Activated naive CD8-positive, alpha-beta T cell treated with anti-CD3 and anti-CD28 coated beads, Interleukin-2, amount 50 U/mL, for 16 hours (primary cell): ENCODE measurements at places on chromosomes 12 and 14.

GRCh38 chr12:111405859-111406473 lies at the start of gene SH2B3:
SH2B3 (plus strand) TSS chr12:111405923; CDS start chr12:111418146, 12,223 bp downstream.
- peak; percentile 58 for DNase-seq

- DNase-seq, result no peak
Observed at GRCh38 chr14:34538871-34539406, 562 bp downstream of the EAPP start.

- peak; percentile 42 for DNase-seq
Observed at GRCh38 chr12:52151837-52152783, 39.7 kb downstream of the KRT80 start.

DNA sequence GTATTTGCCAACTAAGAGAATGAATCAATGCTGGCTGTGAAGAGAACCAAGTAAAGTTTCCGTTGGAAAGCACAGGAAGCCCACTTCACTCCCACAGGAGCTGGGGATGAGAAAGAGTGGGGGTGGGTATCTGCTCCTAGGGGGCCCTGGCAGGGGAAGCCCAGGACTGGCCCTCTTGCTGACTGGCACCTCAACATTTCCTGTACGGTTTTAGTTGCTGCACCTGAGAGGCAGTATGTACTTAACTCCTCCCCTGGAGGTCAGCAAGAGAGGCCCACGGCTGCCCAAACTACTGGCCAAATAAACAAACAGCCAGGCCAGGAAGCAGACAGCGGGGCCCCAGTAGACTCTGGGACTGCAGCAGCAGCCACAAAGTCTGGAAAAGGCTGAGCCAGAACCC lies 33.8 kb upstream of the VWF start:
- DNase-seq, result no peak

DNA sequence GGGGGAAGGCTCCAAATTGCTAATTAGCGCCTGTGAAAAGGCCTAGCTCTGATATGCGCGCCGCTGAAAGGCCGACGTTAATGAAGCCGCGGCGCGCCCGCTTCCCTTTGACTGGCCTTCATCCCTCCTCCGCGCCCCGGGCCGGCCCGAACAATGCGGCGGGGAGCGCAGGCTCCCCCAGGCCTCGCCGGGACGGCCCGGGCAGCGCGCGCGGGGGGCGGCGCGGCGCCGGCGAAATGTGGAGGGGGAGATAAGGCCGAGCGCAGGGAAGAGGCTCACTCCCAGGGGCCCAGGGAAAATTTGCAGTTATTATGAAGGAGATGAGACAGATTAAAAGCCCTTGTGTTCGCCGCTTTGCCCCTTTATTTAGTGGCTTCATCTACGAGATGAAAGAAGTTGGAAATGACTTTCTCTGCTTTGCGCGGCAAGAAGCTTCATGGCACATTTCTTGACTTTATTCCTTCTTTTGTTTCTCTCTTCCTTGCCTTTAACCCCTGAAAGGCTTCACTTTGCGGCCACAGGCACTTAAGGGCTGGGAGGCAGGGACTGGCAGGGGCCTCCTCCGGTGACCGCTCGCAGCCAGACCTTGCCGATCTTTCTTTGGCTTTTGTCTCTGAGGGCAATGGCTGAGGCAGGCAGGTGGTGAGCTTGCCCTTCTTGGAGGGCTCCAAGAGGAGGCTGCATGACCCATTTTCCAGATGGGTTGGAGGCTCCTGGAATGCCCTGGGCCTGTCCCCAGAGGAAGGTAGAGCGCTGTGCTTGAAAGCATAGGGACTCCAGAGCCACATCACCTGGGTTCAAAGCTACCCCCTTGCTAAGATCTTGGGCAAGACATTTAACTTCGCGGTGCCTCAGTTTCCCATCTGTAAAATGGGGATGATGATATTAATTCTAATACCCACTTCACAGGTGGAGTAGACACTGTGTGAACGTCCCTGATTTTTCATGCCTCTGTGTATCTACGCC lies 12.7 kb upstream of the GPATCH2L start:
- DNase-seq, result no peak

GRCh38 chr12:105547786-105548185 lies 217.3 kb downstream of the C12orf75 start:
- DNase-seq, result no peak

DNA sequence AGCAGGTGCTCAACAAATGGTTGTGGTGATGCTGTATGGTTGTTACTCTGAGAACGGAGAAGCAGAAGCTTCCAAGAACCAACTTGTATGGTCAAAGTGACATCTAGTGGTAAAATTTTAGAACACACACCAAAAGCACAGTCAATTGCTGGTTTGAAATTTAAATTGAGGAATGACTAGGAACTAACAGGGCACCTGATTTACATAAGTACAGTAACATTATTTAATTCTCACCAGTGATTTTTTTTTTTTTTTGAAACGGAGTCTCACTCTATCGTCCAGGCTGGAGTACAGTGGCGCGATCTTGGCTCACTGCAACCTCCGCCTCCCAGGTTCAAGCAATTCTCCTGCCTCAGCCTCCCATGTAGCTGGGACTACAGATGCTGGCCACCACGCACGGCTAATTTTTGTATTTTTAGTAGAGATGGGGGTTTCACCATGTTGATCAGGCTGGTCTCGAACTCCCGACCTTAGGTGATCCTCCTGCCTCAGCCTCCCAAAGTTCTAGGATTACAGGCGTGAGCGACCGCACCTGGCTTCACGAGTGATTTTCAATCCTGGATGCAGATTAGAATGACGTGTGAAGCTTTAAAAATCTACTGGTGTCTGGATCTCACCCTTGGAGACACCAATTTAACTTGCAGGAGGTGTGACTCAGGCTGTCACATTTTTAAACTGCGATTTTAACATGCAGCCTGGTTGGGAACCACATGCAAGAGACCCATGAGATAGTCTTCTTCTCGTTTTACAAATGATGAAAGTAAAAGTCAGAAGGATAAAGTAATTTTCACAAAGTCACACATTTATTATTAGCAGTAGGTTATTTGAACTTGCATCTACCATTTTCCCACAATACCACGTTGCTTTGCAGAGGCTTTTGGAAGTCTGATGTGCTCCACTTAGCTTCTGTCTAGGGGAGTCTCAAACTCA lies 14.1 kb upstream of the NUMB start:
- DNase-seq, result no peak

DNA sequence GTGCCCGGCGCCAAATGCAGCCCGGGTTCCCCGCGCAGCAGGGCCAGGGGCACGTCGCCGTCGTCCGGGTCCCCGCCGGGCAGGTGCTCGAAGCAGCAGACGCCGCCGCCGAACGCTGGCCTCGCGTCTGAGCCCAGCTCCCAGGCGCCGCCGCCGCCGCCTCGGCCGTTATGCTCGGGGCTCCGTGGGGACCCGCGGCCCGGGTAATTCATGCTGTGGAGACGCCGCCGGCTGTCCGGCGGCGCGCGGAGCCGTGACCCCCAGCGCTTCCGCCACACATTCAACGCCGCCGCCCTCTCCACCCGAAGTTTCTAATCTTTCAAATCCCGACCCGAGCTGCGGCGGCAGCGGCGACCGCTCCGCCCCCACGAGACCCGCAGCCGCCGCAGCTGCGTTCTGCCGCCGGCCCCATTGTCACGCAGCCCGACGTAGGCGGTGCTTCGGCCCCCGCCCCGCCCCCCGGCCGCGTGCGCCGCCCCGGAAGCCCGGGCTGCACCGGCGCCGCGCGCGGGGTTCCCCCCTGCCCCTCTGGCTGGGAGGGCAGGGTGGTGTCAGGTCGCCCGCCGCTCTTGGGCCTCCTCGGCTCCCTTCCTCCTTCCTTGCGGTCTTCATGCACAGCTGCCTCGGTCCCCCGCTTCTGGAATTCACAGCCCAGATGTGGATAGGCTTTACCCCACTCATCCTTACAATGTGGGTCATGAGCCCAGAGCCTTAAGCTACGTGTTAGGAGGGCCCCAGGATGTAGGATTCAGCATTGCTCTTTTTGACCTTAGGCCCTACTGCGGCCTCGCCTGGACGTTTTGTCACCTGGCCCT lies at the start of gene DDHD1:
TSS of gene DDHD1 (minus strand) at position 437 of the 815 bp plus-strand sequence. CDS start at position 212, 225 bp downstream.
- peak; percentile 60 for DNase-seq

- no peak for DNase-seq
Observed at GRCh38 chr12:84507956-84508850, 404.4 kb downstream of the SLC6A15 start.

DNA sequence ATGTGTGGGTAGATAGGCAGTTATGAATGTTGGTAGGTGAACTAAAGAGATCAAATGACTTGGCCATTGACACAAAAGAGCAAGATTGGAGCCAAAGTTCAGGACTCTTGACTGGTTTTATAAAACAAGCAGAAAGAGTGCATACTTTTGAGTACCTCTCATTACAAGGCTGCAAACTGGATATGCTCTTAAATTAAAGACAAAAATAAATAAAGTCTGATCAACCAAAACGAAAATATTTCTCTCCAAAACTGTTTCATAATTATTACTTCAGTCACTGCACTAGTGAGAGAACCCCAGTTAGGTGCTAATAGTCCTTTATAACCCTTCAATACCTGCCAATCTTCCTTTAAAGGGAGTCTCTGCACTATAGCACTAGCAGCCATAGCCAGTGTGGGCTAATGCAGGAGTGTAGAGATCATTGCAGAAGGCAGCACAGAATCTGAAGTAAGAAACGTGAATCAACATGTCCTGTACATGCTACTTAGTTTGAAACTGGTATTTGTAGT lies 147.1 kb downstream of the FOXA1 start:
- no peak for DNase-seq

DNA sequence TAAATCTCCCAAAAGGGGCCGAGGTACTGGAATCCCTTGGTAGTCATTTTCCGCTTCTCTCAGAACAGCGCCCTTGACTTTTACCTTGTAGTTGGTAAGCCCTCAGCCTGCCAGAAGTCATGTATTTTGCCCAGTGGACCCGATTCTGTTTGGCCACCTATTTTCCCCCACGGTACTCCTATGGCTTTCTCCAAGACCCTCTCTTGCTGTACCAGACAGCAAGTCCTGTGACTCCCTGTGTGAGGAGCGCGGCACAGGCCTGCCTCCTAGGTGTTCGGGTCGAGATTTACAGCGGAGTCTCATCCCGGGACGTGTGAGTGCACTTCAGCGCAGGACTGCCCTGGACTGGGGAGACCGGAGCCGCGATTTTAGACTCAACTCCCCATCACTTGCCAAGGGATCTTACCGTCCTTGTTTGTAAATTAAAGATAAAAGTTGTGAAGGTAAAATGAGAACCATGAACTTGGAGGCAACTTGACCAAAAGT lies 1.1 kb upstream of the MBD6 start:
- no peak for DNase-seq

DNA sequence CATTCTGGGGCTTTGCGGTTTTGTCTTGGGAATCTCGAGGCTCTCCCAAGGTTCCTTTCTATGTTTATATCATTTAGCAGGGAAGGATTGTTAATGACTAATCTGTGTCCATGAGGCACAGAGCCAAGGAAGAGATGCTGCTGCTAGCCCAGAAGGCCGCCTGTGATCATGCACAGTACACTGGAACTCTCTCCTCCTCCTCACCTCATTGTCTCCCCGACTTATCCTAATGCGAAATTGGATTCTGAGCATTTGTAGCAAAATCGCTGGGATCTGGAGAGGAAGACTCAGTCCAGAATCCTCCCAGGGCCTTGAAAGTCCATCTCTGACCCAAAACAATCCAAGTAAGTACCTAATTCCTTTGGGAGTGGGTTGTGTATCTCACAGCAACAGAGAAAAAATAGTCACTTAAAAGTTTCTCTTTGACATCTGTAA lies at the start of gene NR1H4:
TSS of gene NR1H4 (plus strand) at position 151 of the 435 bp plus-strand sequence. CDS start 19,458 bp downstream, outside the sequence.
- DNase-seq, result no peak

DNA sequence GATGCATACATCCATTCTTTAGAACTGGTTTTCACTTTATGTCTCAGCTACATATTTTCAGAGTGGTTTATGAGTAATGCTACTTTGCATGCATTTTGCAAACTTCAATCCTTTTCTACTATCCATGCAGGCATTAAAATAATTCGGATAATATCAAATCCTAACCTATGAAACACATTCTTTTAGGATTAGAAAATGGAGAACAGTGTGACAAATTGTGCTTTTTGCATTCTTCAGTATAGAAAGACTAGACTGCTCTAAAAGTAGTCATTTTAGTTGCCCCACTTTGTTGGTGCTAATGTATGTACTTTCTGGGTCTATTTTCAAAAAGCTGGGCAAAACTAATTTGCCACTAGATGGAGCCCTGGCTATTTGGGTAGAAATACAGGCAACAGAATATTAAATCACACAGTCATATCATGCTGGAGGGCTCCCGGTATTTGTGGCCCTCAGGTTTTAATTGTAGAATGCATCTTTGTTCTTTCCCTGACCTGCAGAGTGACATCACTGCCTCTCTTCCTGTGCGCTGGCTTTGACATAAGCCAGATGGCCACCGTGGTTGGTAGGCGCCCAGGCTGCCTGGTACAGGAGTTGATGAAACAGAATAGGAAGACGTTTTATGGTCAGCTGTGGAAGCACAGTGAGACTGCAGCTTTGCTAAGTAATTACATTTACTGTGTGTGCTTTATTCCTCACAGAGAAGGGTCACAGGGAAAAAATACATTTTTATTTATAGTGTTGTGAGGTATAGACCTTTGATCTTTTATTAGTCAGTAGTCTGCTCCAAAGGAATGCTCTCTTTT lies 28.1 kb downstream of the MSRB3 start:
- DNase-seq, result no peak

DNA sequence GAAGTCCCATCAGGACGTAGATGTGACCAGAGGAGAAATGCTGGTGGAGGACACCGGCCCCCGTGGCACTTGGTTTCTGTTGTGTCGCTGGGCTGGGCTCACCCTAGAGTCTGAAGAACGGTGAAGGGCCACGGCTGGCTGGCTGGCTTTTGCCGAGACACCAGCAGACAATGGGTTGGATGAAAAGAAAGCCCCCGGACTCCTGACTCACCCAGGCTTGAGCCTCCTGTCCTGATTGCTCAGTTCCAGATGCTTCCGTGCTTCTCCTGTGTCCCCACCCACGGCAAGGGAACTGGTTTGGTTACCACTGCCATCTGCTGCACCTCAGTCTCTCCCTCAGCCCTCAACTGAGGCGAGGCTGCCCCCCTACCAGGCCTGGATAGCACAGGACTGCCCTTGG lies 10.4 kb upstream of the ENDOU start:
- DNase-seq, result no peak

DNA sequence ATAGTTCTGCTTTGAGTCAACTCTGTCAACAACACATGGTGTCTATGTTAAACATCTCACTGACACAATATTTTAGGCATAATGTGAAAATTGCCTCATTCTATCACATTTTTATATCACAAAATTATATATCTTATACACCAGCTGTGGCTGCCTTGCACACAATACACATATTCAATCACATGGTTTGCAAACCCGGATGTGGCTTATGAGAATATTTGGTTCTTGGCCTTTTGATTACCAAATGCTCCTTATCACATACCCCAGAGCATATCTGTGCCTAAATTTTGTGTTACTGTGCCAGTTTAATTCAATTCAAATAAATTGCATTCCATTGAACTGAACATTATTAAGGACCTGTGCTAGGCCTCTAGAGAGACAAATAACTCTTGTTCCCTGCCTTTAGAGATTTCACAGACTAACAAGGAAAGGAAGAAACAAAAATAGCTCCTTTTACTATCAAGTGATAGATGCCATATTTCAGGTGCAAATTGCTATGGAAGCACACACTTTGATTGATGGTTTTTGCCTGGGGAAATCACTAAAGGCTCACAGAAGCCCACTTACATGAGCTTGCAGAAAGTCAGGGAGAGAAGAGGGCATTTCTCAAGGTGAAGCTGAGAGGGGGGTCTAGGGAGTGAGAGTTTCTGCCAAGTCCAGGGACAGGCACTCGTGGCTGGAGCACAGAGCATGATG lies 63.4 kb downstream of the PPP1R36 start:
- no peak for DNase-seq

GRCh38 chr12:52800259-52800917 lies 4.5 kb upstream of the KRT3 start:
- no peak for DNase-seq

GRCh38 chr12:24479131-24479530 lies 469.8 kb downstream of the BCAT1 start:
- DNase-seq, result no peak

GRCh38 chr12:90959032-90959431 lies 4.1 kb upstream of the CCER1 start:
- DNase-seq, result no peak

GRCh38 chr12:107526555-107527180 lies 158.9 kb upstream of the PWP1 start:
- no peak for DNase-seq
